ENCODE measurements at places on chromosomes 5 and 9.

GRCh38 chr9:16442622-16443021 is 427.8 kb downstream of the BNC2 start:
- no peak for DNase-seq

DNA sequence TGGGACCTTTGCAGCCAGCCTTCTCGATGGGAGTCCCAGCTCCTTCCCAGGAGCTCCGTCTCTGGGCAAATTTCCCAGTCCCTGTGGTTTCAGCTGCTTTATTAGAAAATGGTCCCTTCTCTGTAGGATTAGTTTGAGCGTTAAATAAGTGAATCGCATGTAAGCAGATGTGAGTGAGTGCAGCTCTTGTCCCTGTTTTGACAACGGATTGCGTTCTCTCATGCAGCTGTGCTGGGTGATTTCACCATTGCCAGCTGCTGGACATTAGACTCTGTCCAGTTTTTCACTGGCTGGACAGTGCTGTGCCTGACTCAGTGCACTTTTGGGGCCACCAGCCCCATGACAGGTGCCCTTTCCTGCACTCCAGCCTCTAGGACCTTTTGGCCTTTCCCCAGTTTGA is 11.6 kb upstream of the CEL start:
- DNase-seq = no peak

DNA sequence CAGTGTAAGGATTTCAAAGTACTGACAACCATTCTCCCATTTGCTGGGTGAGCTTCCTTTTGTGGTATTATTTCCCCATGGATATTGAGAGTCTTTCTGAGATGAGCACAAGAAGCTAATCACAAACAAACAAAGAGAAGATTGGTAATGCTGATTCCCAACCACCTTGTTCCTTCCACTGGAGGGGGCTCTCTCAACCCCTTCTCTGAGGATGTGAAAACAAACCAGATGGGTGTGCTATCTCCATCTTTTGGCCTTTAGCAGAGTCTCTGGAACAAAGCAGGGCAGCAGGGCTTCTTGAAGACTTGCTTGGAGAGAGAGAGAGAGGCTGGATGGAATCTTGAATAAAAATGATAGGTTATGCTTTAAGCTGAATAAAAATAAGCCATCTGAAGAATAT is 576.7 kb upstream of the ZNF462 start:
- DNase-seq = no peak

DNA sequence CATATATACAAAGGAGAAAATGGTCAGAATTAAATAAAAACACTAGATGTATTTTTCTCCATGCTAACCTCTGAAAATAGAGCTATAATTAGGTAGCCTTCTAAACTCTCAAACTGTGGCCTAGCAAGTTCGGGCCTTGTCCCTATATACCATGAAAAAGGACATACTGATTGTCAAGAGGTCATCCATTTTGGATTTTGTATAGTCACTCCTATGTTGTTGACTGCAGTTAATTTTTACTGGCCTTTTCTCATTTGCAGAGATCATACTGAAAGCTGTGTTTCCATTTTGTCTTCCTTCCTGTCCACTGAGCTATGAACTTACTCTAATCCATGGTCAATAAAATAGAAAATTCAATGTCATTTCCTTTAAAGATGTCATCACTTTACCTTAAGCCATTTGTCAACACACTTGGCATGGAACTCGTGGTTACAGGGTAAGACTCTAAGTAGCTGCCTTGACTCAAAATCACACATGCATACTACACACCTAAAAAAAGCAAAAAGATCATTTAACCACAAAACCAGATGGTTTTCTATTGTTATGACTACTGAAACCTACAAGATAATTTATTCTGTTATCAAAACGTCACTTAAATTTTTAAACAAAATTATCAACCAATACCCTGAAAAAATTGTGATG is 58.0 kb downstream of the RNF38 start:
- DNase-seq = no peak

- no peak for DNase-seq
These were observed 75.4 kb upstream of the ARAP3 start for GRCh38 chr5:141757402-141757801.

GRCh38 chr5:154517810-154518437 is 39.9 kb upstream of the HAND1 start:
- no peak for DNase-seq

GRCh38 chr9:27054841-27055240 is 49.4 kb upstream of the LRRC19 start:
- no peak for DNase-seq
